ENCODE measurements at places on chromosomes 6 and 20. TPM values are rescaled to one million over a fixed set of nuclear protein-coding genes. Genes with fewer than 3 reads are reported as not detected.

The SLC29A1 gene
- total RNA-seq: 50.3 TPM

The TNFAIP3 gene
- 39.9 TPM for total RNA-seq

The AVP gene
- not detected for total RNA-seq

The CPNE5 gene
- 0.08 TPM for total RNA-seq

The DPPA5 gene
- not detected for total RNA-seq

The NRSN1 gene
- total RNA-seq: not detected

The RALY gene
- total RNA-seq: 156 TPM

The LTA gene
- not detected for total RNA-seq

The APOM gene
- 1.2 TPM for total RNA-seq

The C20orf204 gene
- under 0.01 TPM for total RNA-seq

The PDE10A gene
- not detected for total RNA-seq

The SPATS1 gene
- not detected for total RNA-seq

The TFAP2A gene
- 28.4 TPM for total RNA-seq

The VSTM2L gene
- total RNA-seq: 9.0 TPM

The PPP1R16B gene
- not detected for total RNA-seq

The HCRTR2 gene
- total RNA-seq: not detected

The PNPLA1 gene
- not detected for total RNA-seq

The DUSP15 gene
- not detected for total RNA-seq

The CDH4 gene
- 2.2 TPM for total RNA-seq

The HLA-DOB gene
- total RNA-seq: 1.7 TPM

The ZC3H12D gene
- not detected for total RNA-seq

The AGER gene
- 1.8 TPM for total RNA-seq

The MUC21 gene
- not detected for total RNA-seq

The PSMF1 gene
- 147 TPM for total RNA-seq

The PRSS35 gene
- not detected for total RNA-seq

The IL17F gene
- not detected for total RNA-seq

The ANKRD66 gene
- not detected for total RNA-seq

The SLC35F1 gene
- not detected for total RNA-seq

The REM1 gene
- not detected for total RNA-seq

The SPEF1 gene
- not detected for total RNA-seq

The C6orf62 gene
- total RNA-seq: 48.2 TPM

The SNAI1 gene
- 0.04 TPM for total RNA-seq

The TMEM217 gene
- total RNA-seq: 0.23 TPM

The ADGRF1 gene
- total RNA-seq: 12.9 TPM

The XRN2 gene
- total RNA-seq: 75.3 TPM

The ENPP1 gene
- 0.08 TPM for total RNA-seq

The MAFB gene
- total RNA-seq: 0.65 TPM

The ZBTB46 gene
- 0.78 TPM for total RNA-seq

The SNAP25 gene
- not detected for total RNA-seq

The HSPA12B gene
- total RNA-seq: not detected

The HSPA1L gene
- 0.62 TPM for total RNA-seq

The VSX1 gene
- total RNA-seq: not detected

The MLN gene
- total RNA-seq: not detected

The ECT2L gene
- not detected for total RNA-seq

The DNAAF9 gene
- 6.3 TPM for total RNA-seq

The LAMA2 gene
- total RNA-seq: 0.30 TPM

The DDR1 gene
- total RNA-seq: 283 TPM

The PRDM13 gene
- not detected for total RNA-seq

The CNR1 gene
- not detected for total RNA-seq

The HLA-DRB5 gene
- not detected for total RNA-seq

The BMP6 gene
- total RNA-seq: not detected

The PHACTR1 gene
- total RNA-seq: 1.2 TPM

The HNF4A gene
- not detected for total RNA-seq

The SLC17A1 gene
- total RNA-seq: not detected

The OPN5 gene
- not detected for total RNA-seq

The DEF6 gene
- total RNA-seq: 52.8 TPM

The MCCD1 gene
- not detected for total RNA-seq

The FOXC1 gene
- 3.5 TPM for total RNA-seq

Data from hair follicular keratinocyte (primary cell).